ENCODE measurements at places on chromosomes 13 and 19.

DNA sequence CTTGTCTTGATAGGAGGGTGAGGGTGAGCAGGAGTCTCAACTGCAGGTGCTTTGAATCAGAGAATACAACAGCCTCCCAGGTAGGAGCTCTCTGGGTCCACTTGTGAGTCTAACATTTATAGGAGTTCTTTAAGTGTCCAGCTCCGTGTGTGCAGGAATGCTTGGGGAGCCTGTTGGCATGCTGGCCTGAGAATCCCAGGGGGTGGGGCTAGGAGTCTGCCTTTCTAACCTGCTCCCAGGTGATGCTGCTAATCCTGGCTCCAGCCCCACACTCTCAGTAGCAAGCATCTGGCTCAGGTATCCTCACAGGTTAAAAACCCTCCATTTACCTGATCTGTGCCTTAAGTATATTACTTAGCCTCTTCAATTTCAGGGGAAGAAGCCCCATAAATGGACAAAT, 368.9 kb downstream of the RBM26 start:
- DNase-seq: no peak

- DNase-seq: no peak
These were observed 130.0 kb downstream of the SIPA1L3 start for GRCh38 chr19:38036707-38037611.

- no peak for DNase-seq
These were observed 151.8 kb upstream of the TMTC4 start for GRCh38 chr13:100826441-100826840.

- peak; percentile 33 for DNase-seq
These were observed 3.7 kb downstream of the HRC start for GRCh38 chr19:49151267-49152118.

DNA sequence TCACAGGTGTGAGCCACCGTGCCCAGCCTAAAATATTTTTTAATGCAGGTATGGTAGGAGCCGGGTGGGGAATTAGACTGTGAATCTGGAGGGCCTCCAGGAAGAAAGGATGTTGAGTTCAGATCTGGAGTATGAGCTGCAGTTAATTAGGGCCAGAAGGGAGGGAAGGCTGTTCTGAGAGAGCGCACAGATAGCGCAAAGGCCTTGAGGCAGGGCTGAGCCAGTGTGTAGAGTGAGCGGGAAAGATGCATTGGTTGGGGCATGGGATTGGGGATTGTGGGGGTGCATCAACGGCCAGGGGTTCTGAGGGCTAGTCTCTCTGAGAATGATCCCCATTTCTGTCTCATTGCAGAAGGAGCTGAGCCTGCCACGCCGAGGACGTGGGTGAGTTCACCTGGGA, 9.7 kb downstream of the MAST3 start:
- no peak for DNase-seq

GRCh38 chr19:38833092-38833425, 1.5 kb upstream of the ECH1 start:
- DNase-seq: no peak

DNA sequence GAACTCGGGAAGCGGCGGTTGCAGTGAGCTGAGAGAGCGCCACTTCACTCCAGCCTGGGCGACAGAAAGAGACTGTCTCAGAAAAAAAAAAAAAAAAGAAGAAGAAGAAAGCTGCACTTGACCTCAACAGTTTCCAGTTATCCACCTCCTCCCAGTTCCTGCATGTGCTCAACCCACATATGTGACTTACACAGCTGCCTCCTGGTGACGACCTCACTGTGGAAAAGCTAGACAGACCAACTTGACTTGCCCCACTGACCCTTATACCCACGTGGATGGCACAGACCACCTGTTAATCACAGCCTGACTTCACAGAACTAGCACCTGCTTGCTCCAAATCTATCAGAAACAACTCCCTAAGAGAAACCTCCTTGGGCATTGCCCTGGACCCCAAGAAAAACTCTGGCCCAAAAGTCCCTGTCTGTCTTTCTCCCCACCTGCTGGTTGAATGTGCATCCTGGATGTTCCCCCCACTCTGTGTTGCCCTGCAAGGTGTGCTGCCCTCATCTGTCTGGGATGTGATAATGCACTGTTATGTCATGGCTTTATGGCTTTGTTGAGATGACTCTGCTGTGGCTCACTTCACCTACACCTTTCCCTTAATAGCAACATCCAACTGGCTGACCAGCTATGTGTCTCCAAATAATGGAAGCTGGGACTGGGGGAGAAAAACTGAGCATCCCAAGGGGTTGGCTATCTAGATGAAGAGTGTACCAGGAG, 2.8 kb downstream of the ZNF20 start:
- peak; percentile 56 for DNase-seq

DNA sequence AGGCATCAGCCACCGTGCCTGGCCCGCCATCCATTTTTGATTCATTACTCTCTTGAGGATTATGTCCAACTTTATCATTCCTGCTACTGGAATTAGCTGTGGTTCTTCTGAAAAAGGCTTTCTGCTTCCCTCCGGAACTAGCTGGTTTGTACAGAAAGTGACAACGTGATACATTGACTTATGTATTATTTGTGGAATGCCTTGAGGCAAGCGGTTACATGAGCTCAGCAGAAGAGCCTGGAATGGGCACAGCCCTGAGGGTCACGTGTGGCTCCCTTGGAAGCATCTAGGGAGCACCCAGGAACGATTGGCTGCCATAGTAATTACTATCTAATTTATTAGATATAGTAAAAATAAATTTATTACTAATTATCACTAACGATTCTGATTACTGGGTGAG, 14.4 kb upstream of the RETN start:
- DNase-seq: no peak

GRCh38 chr19:47239610-47240296, 8.8 kb upstream of the BBC3 start:
- DNase-seq: peak; percentile 89

DNA sequence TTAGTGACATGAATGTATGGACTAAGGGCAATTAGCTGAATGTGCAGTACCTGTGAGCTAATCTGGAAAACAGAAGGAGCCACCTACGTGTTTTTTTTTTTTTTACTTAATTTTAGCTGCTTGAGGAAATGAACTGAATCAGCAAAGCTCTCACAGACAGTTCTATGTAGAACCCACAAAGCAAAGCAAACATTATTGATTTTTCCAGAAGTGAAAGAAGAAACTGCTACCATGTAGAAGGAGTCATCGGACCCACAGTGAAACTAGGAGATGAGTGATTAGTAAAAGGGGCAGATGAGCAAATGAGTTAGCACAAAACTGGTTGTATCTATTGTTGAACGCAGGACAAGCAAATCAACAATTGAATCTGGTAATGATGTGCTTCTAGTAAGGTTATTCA, 94.1 kb upstream of the SLC7A1 start:
- DNase-seq: no peak

GRCh38 chr13:39971526-39971925, 316.1 kb downstream of the COG6 start:
- no peak for DNase-seq

- no peak for DNase-seq
These were observed 1.5 kb downstream of the PPP2R1A start for GRCh38 chr19:52191389-52191788.

DNA sequence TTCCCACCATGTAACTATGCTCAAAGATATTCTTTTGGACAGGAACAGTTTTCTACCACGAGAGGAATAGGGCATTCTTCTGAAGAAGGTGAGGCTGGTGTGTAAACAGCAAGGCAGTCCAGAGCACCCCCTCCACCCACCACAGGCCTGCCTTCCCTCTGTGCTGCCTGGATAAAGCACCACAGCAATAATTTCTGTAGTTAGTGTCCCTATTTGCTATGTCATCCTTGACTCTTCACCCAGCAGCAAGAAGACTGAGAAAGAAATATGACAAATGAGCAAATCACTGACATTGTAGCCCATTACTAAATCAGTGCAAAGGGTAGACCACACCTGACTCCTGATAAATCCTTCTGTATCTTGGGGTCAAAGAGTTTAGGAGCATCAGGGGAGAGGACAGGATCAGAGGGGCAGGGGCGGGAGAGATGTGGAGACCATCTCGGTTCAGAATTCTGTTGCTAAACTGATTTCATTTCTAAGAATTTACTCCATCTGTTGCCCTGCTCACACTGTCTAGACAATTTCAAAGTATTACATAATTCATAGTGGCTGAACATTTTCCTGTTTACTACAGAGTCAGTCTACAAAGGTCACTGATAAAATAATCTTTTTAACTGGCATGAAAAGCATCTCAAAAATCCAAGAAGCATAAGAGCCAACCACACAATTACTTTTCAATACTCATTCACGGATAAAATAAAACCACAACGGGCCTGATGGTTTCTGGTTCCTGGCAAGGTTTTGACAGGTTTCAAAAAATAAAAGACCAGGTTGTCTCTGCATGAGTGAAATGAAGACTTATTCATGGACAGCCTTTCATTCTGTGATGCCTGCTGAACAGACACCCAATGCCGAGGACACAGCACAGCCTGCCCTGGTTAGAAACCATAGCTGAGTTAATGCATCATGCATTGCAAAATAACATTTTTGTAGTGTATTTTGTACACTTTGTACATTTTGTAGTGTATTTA, 88.4 kb upstream of the IRS2 start:
- no peak for DNase-seq

GRCh38 chr13:32969516-32969941, 46.7 kb upstream of the KL start:
- DNase-seq: no peak

GRCh38 chr13:108323031-108323430, 53.5 kb downstream of the TNFSF13B start:
- DNase-seq: no peak

- DNase-seq: no peak
These were observed 172.5 kb downstream of the ITGBL1 start for GRCh38 chr13:101624981-101625380.

DNA sequence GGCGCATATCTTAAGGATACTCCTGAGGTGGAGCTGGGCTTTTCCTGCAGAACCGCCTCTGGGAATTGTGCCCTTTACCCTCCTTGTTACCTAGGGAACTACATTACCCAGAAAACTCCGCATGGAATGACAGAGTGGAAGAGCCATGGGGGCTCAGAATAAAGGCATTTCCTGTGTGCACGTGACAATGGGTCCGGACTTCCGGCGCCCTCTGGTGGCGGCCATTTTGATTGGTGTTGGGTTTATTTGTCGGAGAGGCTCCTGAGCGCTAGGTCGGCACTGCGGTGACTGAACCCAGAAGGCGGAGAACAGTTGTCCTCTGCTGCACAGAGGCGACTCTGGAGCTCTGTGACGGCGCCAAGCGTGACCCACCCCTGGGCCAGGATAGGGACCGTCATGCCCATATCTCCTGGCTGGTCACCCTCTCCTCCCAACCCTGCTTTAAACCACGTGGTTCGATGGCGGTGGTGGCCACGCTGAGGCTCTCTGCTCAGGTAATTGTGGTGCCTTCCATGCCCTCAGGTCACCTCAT, at the start of gene ZNF587B:
TSS of gene ZNF587B (plus strand) at position 229 of the 532 bp plus-strand sequence. CDS start at position 459, 230 bp downstream.
- DNase-seq: peak; percentile 51

DNA sequence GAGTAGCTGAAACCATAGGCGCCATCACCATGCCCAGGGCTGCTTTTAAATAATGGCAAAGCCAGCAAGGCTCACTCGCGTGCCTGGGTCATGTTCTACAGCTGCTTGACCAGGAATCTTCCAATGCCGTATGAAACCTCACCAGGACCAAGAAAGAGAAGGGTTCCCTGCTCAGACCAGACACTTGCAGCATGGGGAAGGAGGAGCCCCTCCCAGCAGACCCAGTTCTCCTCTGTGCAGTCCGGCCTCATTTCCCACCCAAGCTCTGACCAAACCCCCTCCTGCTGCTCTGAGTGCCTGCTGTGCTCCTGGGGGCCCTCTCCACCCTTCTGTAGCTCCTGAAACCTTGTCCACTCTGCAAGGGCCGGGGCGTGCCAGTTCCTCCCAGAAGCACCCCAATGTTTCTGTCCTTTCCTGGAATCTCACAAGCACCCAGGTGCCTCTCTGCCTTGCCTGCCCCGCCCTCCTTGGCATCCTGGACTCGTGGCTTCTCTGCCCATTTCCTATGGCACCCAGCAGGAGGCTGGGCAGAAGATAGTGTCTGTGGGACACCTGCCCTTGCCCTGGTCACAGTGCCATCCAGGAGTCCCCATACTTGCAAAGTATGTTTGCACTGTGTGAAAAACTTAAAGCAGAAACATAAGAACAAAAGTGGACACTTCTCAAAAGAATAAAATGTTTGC, 6.8 kb upstream of the SLC7A9 start:
- DNase-seq: no peak

- DNase-seq: no peak
These were observed 2.7 kb downstream of the CCDC9 start for GRCh38 chr19:47258895-47259555.

DNA sequence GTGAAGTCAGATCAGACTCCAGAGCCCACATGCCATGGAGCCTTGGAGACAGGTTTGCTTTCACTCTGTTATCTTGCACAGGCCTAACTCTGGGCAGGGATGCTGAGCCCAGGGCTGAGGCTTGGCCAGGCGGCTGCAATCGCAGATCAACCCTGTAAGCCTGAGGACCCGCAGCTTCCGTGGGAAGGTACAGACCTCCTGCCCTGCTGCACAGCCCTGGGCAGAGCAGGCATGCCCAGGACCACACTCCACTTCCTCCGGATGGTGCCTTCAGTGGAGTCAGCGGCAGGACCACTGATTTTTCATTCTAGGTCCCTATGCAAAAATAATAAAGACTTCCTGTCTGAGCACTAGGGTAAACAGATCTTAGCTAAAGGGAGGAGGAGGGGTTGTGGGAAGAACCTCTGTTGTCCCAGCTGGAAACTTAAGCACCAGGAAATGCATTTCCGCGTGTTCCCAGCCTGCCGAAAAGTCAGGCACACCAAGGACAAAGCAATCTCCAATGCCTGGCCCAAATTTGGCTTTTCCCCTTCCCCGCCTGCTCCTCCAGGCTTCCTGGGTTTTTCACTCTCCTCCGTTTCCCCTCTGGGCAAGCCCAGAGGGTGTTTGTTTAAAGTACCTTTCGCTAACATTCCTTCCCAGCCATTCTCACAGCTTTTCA, 87.3 kb downstream of the KCTD15 start:
- DNase-seq: peak; percentile 1

DNA sequence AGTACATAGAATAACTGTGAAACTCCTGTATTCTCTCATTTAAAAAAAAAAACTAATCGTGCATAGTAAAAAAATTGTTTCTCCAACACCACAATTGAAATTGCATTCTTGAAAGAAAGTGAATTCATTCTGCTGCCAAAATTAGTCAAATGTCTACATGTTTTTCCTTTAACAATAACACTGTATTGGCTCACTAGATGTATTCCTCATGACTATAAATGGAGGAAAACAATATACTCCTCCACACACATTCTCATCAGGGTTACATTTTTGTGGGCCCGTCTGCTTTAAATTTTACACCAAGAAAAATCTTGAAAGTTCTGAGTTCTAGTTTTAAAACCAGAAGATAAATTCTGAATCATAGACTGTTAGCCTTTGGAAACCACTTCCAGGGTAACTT, 233.6 kb downstream of the KLF12 start:
- no peak for DNase-seq

All from CD4-positive, alpha-beta T cell treated with Interleukin-21 for 1 hour (primary cell).